ENCODE measurements at places on chromosomes 4 and X. TPM values are rescaled to one million over a fixed set of nuclear protein-coding genes. Genes with fewer than 3 reads are reported as not detected.
A peak's percentile ranks its signal among the peaks of the same experiment; 100 is the strongest.

Gene MMRN1
- total RNA-seq: 2.3 TPM

- DNase-seq: no peak
Measured at GRCh38 chr4:140837736-140838135, 81.6 kb upstream of the TBC1D9 start.

DNA sequence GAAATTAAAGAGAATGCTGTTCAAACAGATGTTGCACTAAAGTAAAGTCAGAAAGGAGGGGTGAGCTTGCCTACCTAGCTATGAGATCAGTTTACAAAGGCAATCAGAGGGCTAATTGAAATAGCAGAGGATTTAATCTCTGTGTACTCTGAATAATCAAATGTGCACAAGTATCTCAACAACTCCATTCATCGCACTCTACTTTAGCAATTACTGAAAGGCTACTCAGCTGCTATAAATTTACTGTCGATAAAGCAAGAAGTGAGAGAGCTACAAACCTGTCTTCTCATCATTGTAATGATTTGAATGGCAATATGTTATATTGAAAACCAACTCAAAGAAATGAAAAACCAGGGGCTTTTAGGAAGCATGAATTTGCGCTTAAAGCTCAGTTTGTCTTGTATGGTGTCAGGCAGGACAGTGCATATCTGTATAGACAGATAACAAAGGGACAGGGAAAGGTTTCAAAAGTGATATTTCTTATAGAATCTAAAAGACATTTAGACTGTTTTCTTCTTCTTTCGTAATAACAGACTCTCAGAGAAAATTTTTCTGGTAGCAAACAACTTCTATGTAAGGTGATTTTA lies 34.8 kb downstream of the GC start:
- DNase-seq: no peak

- peak; percentile 59 for DNase-seq
Measured at GRCh38 chrX:54043541-54044125, 640 bp downstream of the PHF8 start.

Gene CACNA1F
- total RNA-seq: 0.11 TPM

- no peak for DNase-seq
Measured at GRCh38 chr4:116361790-116362189, 723.6 kb downstream of the TRAM1L1 start.

DNA sequence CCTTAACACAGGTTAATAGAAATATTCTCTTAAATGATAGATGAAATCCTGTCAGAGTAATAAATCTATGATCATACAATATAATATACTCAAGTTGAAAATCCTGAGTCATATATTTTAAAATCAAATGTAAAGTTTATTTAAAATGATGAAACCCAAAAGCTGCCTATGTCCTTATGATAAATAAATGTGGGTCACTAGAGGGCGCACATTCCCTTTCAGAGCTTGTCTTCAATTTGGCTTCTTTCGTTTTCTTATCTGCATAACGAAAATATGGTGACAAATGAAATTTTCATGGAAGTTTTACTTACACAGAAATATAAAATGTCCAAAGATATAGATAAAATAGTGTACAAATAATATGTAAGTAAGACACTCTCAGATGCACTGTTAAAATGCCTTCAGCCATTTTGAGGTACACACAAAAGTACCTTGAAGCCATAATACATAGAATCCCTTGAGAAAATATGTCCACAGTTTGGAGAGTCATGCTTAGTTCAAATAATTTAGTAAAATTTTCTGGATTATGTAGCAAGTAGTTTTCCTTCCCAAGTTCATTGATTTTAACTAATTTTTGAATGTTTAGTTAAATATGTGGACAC lies 680.4 kb downstream of the DMD start:
- DNase-seq: no peak

DNA sequence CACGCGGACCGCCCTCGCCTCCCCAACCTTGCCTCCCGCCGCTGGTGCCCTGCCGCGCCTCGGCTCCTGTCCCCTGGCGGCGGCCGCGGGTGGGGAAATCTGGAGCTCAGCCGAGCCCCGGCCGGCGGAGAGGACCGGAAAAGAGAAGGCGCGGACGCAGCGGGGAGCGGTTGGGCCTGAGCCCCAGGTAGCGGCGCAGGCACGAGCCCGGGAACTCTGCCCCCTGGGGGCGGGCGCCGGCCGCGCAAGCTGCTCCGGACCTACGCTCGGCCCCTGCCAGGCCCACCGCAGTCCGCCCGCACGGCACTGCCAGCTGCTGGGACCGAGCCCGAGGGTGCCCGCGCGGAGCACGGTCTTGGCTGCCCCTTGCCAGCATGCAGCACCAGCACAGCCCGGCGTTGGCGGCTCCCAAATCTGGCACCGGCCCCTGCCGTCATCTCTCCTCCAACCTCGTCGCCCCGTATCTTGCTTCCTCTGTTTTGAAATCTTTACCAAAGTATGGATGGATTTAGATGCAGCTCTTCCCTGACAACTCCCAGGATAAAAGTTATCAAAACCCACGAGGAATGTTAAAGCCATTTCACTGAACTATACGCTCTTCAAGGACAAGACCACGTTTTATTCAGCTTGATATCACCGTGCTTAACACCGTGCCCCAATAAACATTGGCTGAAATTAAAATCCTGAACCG lies at the start of gene PRSS12:
Gene PRSS12, minus strand, starts transcription at position 161 of the 691 bp plus-strand sequence. CDS start 283 bp downstream, outside the sequence.
- DNase-seq: peak; percentile 64

- DNase-seq: no peak
Measured at GRCh38 chr4:147580396-147580795, 36.8 kb upstream of the TMEM184C start.

Gene AMTN
- total RNA-seq: not detected

GRCh38 chr4:112288455-112288854 lies 2.8 kb upstream of the TIFA start:
- no peak for DNase-seq

Gene MORF4L2
- total RNA-seq: 160 TPM

DNA sequence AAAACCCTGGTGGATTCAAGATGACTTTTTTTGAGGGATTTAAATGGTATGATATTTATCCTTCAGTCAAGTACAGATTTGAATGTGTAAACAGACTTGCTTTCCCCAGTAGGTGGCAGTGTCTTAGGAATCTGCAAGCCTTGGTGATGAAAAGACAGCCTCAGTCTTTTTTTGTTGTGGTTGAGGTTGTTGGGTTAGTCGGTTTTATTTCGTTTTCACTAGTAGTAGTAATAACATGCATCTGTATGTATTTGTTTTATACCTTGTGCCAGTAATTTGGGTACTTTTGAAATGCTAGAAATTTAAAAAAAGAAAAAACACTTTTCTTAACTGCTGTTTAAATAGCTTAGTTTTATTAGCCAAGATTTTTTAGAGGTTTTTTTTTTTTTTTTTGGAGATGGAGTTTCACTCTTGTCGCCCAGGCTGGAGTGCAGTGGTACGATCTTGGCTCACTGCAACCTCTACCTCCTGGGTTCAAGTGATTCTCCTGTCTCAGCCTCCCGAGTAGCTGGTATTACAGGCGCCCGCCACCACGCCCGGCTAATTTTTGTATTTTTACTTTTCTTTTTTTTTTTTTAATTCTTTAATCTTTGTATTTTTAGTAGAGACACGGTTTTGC lies 39.2 kb downstream of the COPS4 start:
- DNase-seq: no peak
